ENCODE measurements at places on chromosomes 7 and 10. TPM values are rescaled to one million over a fixed set of nuclear protein-coding genes. Genes with fewer than 3 reads are reported as not detected.
A peak's percentile ranks its signal among the peaks of the same experiment; 100 is the strongest.

- H3K27ac ChIP-seq = no peak overlapping the region
- H3K4me1 ChIP-seq = no peaks in the 10 kb centered on the region
- peaks cover 1% of the 10 kb centered on the region for H3K36me3 ChIP-seq
- no peak for DNase-seq
- H3K27me3 ChIP-seq = peaks cover 15% of the 10 kb centered on the region
Measured at GRCh38 chr10:88657901-88658300, 6.3 kb upstream of the LIPF start.

DNA sequence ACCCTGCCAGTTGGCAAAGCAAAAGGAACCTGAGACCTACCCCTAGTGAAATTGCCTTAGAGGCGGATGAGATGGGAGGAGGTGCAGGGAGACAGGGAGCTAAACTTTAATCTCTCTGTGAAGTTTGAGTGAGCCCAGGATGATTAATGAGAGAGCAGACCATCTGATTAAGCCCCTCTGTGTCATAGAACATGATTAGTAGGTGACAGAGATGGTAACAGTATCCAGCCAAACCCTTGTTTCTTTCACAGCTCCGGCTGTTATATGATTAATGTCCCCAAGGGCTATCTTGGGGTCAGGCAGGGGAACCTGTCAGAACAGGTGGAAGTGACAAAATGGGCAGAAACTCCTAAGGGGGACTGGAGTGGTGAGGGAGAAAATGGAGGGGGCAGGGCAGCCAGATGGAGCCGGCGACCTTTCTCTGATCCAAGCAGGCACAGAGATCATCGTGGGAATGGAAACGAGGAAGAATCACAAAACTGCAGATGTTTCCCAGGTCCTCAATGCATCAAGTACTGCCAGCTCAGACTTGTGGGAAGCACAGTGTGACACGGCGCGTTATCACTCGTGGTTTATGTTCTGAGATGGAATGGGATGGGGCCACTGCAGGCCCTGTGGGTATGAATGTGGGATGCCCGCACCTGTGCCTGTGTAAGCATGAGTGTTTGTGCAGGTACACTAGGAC is 684.2 kb downstream of the LRMDA start:
- H3K36me3 ChIP-seq = no peaks in the 10 kb centered on the region
- no peak for DNase-seq
- no peak overlapping the region for H3K27ac ChIP-seq

- H3K4me3 ChIP-seq = peak overlapping the region; percentile 62
- H3K27ac ChIP-seq = no peak overlapping the region
- no peaks in the 10 kb centered on the region for H3K27me3 ChIP-seq
- H3K4me1 ChIP-seq = peaks cover 17% of the 10 kb centered on the region
- no peaks in the 10 kb centered on the region for H3K36me3 ChIP-seq
- DNase-seq = no peak
Measured at GRCh38 chr7:157611341-157611740, 274.5 kb downstream of the DNAJB6 start.

- DNase-seq = no peak
- peaks cover 1% of the 10 kb centered on the region for H3K36me3 ChIP-seq
- H3K4me3 ChIP-seq = no peak overlapping the region
- no peaks in the 10 kb centered on the region for H3K27me3 ChIP-seq
Measured at GRCh38 chr10:83108565-83109333, 1030.6 kb upstream of the GHITM start.

- H3K4me1 ChIP-seq = peaks cover 12% of the 10 kb centered on the region
Measured at GRCh38 chr7:140661124-140661523, 11.6 kb upstream of the ADCK2 start.

GRCh38 chr7:22992874-22993840 is 20.8 kb downstream of the HYCC1 start:
- H3K4me1 ChIP-seq = peaks cover 43% of the 10 kb centered on the region
- peak overlapping the region; percentile 63 for H3K4me3 ChIP-seq
- DNase-seq = peak; percentile 38

DNA sequence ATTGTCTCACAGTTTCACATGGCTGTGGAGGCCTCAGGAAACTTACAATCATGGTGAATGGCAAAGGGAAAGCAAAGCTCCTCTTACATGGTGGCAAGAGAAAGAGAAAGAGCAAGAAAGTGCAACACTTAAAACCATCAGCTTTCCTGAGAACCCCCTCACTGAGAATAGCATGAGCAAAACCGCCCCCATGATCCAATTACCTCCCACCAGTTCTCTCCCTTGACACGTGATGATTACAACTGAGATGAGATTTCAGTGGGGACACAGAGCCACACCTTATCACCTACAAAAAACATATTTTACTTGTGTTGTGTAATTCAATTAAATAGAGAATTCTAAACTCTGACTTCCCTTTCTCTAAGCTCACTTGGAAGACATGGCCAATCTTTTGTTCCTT is 80.2 kb downstream of the SEMA3C start:
- no peak overlapping the region for H3K27ac ChIP-seq
- no peaks in the 10 kb centered on the region for H3K4me1 ChIP-seq
- H3K4me3 ChIP-seq = no peak overlapping the region
- no peaks in the 10 kb centered on the region for H3K36me3 ChIP-seq
- no peak for DNase-seq
- H3K27me3 ChIP-seq = no peaks in the 10 kb centered on the region

- H3K4me3 ChIP-seq = no peak overlapping the region
- H3K4me1 ChIP-seq = no peaks in the 10 kb centered on the region
- no peak for DNase-seq
- peaks cover 9% of the 10 kb centered on the region for H3K36me3 ChIP-seq
- H3K27me3 ChIP-seq = no peaks in the 10 kb centered on the region
- H3K27ac ChIP-seq = no peak overlapping the region
Measured at GRCh38 chr7:30116771-30117170, 18.0 kb upstream of the MTURN start.

DNA sequence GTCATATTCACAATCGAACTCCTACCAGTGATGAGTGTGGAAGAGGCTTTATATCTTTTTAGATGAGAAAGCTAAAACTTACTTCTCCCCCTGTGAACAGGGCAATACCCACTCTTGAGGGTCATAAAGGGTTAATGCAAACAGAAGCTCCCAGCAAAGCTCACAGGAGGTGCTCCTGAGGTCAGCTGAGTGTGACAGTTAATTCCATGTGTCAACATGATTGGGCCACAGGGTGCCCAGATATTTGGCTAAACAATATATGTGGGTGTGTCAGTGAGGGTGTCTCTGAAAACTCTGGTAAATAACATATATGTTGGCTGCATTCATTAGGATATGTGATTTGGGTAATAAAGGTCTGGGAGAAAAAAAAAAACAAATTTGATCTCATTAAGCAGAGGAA is 86.0 kb downstream of the HIP1 start:
- no peak for DNase-seq
- no peaks in the 10 kb centered on the region for H3K36me3 ChIP-seq
- no peaks in the 10 kb centered on the region for H3K4me1 ChIP-seq
- no peak overlapping the region for H3K4me3 ChIP-seq

Gene KIF11
- 56.7 TPM for total RNA-seq

Gene CNPY1
- not detected for total RNA-seq

Gene NEUROD6
- total RNA-seq = not detected

Gene C10orf67
- 0.39 TPM for total RNA-seq

Gene OLAH
- total RNA-seq = 3.8 TPM

Gene SPDYE6
- not detected for total RNA-seq

Gene NT5C3A
- total RNA-seq = 51.0 TPM
